ENCODE measurements at places on chromosomes 3 and 15. TPM values are rescaled to one million over a fixed set of nuclear protein-coding genes. Genes with fewer than 3 reads are reported as not detected.

DNA sequence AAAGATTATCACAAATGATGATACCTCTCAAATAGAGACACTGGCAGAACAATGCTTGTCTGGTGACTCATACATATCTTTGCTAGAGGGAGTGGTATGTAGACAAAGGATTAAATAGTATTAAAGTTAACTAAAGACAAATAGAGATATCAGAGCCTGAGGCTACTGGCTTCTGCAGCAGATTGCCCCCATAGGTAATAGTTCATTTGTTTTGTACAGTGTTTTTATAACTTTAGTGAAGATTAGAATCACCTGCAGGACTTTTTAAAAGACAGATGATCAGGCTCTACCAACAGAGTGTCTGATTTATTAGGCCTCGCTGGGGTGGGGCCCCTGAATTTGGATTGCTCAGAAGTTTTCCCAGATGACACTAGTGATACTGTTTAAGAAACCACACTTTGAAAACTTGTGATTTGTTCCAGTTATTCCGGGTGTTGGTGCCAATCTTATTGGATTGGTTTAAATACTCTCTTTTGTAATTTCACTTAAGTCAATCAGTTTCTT lies 96.4 kb downstream of the NAALADL2 start:
- no peak for DNase-seq

GRCh38 chr3:137796993-137797392 lies 32.9 kb downstream of the SOX14 start:
- DNase-seq: no peak

DNA sequence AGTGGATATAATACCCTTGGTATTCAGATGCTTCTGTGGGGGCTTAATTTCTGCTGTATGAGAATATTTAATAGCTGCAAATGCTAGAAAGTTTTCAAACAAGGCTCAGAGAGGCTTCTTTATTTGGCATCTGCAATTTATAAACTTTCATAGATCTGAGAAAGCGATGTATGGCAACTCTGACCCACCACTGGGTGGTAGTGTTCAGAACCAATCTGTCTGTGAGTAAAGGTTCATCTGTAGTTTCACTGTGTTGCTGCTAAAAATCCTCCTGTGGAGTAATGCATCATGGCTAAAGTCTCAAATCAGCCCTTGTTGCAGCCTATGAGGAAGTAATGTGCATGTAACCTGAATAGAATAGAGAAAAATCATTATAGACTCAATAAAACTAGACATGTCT lies 47.4 kb downstream of the CLSTN2 start:
- DNase-seq: no peak

DNA sequence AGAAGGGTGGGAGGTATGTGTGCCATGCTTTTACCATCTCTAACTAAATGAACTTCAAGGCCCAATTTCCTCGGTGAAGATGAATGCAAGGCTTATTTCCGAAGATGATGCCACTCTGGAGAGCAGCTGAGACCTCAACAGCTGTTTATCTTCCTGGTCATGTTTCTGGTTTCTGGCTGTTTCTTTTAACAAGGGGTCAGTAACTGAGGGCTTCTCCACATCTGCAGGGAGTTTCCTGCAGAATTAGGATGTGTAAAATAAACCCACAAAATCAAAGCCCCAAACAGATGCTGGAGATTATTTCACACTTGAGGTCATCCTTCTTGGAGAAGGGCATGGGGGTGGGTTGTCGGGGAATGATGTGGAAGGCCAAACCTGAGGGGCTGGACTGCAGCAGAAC lies 220.3 kb downstream of the THSD4 start:
- no peak for DNase-seq

DNA sequence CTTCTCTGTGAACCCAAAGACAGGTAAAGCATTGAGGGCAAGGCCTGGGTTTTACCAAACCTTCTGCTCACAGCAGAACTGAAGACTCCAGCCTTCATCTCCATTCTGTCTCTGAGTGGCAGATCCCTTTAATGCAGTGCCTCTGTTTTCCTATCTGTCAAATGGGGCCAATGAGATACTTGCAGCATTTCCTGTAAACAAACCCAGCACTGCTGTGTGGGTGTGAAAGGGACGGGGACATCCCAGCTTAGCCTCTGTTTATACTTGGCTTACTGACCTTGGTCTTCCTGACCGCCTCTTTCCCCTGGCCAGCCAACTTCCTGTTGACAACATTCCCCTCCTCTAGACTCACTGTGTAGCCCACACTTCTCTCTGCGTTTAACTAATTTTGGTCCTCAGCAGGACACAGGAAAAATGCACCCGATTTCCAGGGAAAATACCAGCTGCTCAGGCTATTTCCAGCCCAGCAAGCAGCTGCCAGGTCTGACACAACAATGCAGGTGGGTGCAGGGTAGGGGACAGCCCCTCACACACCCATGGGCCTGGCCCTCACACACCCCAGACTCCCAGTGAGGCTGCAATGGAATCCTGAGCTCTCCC lies 105.9 kb upstream of the HERC1 start:
- DNase-seq: no peak

DNA sequence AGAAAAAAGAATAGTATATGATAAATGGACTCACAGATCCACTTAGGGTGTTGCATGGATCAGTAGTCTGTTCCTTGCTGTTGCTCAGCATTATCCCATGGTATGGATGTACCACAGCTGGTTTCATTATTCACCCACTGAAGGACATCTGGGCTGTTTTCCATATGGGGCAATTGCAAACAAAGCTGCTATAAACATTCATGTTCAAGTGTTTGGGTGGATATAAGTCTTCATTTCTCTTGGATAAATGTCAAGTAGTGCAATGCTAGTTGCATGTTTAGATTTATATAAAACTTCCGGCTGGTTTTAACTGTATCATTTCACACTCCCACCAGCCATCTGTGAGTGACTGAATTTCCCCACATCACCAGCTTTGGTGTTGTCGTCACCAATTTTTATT lies 137.7 kb downstream of the ASB7 start:
- no peak for DNase-seq

- DNase-seq: peak; percentile 57
These were observed 92.7 kb upstream of the GOLGA6L4 start for GRCh38 chr15:84142888-84143337.

DNA sequence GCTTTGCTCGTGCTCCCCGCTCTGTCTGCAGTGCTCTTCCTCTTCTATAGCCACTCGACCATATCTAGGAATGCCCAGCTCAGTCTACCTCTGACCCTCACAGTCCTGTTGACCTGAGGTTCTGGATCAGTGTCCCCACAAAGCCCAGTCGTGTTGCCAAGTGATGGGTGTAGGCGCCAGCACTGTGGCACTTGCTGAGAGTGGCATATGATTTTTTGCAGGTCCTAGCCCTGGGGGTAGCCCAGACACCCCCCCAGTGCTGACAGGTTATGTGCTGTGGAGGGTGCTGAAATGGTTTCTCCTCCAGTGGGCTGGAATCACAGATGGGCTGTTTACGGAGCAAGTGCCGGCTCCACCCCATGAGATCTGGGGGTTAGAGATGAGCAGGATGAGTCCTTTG lies 32.5 kb downstream of the ACAD9 start:
- no peak for DNase-seq

- no peak for DNase-seq
These were observed 216.9 kb downstream of the ROBO2 start for GRCh38 chr3:77256584-77257503.

DNA sequence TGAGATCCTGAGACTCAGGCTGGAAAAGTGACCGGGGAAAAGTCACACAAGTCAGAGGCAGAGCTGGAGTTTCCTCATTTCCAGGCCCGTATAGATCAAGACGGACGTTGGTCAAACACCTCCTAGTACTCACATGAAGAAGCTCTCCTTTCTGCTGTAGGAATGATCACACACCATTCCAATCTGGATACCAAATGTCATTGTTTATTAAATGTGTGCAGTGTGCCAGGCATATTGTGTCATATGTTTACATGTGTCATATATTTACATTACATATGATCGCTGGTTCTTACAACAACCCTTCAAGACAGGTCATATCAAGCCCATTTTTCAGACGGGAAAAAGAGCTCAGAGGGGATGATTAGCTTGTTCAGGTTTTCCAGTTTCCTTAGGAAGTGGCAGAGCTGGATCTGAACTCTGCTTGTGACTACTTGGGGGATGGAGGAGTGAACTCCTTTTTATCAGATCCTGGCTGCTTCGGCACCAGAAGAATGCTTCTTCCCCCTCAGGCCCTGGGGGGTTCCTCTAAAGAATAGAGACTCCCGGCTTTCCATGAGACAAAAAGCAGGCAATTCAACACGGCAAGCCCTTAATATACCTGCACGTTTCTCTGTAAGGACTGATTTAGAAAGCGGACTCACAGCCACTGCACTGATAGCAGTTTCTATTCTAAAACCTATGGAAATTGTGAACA lies 41.9 kb downstream of the FAM43A start:
- DNase-seq: no peak

GRCh38 chr15:78878356-78878755 lies 5.7 kb downstream of the MORF4L1 start:
- no peak for DNase-seq

DNA sequence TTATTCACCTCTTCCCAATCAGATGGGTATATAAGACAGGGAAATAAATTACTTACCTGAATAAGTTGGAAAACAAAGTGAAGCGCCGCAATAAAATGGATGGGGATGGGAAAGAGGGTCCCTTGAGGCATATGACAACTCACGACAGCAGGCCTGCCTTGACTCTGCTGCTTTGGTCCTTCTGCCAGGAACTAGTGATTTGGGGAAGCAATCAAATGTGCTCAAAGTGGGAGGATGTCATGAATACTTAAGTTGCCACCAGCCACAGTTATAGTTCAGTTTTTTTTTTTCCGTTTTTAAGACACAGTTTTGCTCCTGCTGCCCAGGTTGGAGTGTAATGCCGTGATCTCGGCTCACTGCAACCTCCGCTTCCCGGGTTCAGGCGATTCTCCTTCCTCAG lies 4.6 kb downstream of the PARL start:
- DNase-seq: no peak

DNA sequence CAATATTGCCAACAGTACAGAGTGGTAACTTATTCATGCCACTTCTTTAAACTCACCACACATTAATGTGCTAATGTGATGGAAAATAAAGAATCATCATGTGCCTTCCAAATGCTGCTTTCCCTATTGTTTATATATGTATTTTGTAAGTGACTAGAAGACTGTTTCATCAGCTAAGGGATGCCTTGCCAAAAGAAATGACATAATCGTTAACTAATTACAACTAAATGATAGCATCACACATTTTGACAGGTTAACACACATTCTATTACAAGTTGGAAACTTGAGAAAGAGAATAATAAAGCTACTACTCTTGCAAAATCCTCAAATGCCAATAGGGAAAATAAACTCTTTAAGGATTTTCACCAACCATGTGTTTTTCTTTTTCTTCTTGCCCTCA lies 329.9 kb upstream of the AGTR1 start:
- DNase-seq: no peak

DNA sequence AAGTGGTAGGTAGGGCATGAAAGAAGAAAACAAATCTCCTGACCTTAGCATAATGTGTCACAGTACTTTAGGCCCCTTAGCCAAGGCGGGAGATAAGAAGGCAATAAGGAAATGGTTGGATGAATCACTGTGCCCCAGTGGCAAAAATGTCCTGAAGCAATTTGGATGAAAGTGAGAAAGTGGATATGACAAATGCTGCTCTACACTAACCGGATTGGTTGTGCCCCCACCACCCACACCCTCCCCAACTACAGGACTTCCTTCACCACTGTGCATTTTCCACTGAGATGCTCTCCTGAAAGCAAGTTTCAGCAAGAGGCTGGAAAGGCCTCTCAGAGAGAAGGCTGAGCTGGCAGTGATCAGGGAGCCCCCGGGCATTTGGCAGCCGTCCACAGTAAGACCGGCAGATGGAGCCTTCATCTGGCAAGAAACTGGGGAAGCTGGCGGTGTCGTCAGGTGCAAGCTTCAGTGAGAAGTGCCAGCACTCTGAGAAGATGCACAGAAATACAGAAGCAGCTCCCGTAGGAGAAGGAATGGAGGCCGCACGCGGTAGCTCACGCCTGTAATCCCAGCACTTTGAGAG lies 63.8 kb downstream of the ATP1B3 start:
- DNase-seq: peak; percentile 93

DNA sequence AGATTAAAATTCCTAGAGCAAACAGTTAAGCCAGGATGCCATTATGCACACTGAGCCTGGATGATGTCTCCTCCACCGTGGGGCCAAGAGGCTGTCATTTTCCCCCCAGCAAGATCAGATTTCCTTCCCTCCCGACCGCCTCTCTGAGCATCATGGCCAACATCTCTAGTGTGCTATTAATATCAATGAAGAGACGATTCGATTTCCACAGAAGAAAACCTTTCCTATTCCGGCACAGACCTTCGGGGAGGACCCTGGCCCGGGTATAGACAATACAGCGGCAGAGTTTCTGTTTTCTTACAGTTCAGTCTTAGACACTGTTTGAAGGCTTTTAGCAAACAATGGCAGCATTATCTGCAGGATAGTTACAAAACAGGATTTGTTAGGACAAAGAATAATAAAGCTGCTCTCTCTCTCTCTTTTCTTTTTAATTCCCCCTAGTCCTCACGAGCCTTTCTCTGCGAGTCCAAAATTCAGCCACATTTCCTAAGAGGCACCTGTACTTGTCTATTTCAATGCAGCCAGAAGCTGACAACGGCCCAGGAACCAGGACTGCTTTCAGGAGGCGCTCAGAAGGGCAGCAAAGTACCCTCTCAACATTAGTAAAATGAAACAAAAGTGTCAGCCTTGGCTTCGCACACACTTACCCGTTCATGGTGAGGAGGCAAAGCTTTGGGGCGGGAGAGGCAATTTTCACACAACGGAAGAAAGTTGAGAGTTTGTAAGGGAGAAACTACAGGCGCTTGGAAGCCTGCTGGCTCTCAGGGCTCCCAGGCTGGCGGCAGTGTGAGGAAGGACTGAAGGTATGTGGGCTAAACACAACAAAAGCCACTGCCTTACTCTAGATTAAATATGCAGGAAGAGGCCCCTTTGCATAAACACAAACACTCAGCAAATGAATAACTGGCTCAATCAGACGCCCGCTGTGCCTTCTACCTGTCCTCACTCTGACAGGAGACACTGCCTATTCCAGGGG lies 278.0 kb downstream of the FOXP1 start:
- no peak for DNase-seq

DNA sequence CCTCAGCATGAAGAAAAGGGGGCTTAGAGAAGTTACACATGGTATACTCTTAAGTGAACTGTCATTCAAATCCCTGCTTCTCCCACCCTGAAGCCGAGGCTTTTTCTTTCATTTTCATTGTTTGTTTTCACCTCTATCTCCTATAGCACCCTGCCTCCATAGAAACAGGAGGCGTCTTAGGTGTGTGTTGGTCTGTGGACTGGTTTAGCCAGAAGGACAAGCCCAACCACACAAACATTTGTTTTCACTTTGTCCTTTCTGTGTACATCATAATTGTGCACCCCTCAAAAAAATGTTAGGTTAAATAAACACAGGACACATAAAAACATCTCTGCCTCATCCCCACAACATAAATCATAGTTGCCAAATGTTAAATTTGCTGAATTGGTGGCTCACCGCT lies 73.3 kb upstream of the UBE2E2 start:
- no peak for DNase-seq

Gene CYB561D2
- total RNA-seq: 30.1 TPM

Gene EPHB3
- total RNA-seq: 25.3 TPM

Gene MFGE8
- 311 TPM for total RNA-seq

Gene MCF2L2
- total RNA-seq: 1.5 TPM

Gene CHRNA5
- total RNA-seq: 4.3 TPM

Gene AADACL2
- 0.16 TPM for total RNA-seq
